Fibroblast of skin of abdomen (primary cell): ENCODE measurements at places on chromosomes 6 and 20.

- DNase-seq, result no peak
These were observed 37.4 kb downstream of the PLCG1 start for GRCh38 chr20:41174782-41175181.

- no peak for DNase-seq
These were observed 6.0 kb upstream of the IER3 start for GRCh38 chr6:30750379-30750668.

GRCh38 chr6:166721576-166721975 is 94.5 kb upstream of the RPS6KA2 start:
- no peak for DNase-seq

GRCh38 chr6:159915397-159915796 is 24.6 kb downstream of the MAS1 start:
- no peak for DNase-seq

DNA sequence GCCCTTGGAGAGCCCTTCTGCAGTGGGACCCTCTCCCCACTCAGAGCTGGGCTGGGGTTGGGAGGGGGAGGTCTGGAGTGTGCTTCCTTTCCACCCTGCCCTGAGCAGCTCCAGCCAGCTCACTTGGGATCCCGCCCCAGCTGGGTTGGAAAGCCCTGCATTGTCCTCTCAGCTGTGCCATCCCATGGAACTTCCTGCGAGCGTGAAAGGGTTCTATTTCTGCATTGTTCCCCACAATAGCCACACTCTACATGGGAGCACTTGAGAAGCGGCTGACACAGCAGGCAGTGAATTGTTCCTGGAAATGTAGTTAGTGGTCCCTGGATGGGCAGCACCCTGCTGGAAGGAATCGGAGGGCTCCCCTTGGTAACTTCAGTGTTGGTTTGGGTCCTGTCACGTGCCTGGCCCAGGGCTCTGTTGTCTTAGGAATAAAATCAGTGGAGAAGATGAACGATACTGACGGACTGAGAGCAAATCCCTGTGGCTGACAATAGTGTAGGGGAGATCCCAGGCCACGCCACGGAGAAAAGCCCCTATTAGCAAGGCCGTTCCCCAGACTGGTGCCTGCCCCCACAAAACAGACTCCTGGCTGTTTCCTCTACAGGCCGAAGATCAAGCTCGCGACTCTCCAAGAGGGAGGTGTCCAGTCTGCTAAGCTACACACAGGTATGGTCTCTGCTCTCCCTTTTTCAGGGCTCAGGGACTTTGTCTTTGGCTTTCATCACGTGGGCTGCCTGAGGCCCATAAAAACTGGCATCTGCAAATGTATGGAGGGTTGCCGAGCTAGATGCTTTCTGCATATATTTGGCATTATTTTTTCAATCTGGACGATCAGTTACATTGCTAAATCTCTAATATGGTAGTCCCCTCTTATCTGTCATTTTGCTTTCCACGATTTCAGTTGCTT is 18.8 kb downstream of the DNMT3B start:
- no peak for DNase-seq

GRCh38 chr20:48076247-48076646 is 291.0 kb upstream of the SULF2 start:
- no peak for DNase-seq

DNA sequence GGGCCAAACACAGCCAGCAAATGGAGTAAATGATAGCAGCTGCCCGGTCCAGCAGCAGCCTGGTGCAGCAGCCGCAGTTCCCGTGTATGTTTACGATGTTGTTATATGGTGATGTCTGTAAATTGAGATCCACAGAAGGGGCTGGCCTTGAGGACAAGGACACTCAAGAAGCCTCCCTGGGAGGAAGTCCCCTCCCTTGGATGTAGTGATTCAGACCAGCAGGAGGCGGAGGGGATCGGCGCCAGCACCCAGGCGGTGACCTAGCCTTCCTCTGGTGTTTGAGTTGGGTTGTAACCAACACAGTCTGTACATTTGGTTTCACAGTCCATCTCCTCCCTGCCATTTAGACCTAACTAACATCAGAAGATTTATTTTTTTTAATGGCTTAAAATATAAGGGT is 187.8 kb downstream of the SYNDIG1 start:
- no peak for DNase-seq

DNA sequence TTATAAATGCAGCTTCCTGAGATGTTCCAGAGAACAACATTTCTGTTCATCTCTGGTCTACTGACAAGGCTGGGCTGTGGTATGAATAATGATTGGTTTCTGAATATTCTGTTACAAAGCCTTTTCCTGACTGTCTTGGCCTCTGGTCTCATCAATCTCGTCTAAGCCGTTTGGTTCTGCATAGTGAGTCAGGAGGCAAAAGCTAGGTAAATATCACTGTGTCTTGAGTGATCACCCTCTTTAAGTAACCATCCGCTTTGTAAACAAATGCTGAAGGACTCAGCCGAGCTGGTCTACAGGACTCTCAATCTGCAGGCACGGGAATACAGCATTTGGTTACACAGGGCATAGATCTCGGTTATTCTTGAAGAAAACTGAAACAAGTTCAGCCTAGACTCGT is 511.9 kb downstream of the KIF16B start:
- no peak for DNase-seq

GRCh38 chr6:90136176-90136575 is 160.5 kb downstream of the BACH2 start:
- no peak for DNase-seq

DNA sequence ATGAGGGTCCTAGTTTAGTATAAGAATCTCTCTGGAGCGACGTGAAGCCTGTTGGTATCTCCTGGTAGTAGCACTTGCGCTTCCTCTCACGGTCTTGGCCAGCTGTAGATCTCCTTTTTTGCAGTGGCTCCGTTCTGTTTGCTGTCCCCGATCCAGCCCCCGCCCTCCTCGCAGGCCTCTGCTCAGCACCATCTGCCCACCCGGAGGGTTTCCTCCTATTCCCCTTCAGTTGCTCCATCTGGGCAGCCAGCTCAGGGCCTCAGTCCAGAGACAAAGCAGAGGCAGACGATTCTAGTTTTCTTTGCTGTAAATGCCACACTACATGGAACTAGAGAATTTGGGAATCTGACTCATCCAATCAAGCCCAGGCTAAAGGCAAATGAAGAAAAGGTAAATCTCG is 126.6 kb downstream of the TIAM2 start:
- DNase-seq, result peak; percentile 21

GRCh38 chr6:25449774-25450173 is 170.6 kb downstream of the CARMIL1 start:
- DNase-seq, result no peak

GRCh38 chr6:137944793-137945498 is 77.9 kb downstream of the TNFAIP3 start:
- peak; percentile 44 for DNase-seq

GRCh38 chr6:24448828-24449525 is 40.4 kb downstream of the GPLD1 start:
- DNase-seq, result no peak

GRCh38 chr6:2827142-2827541 is 14.5 kb downstream of the SERPINB1 start:
- DNase-seq, result no peak

- DNase-seq, result no peak
These were observed 296.8 kb upstream of the RSPO3 start for GRCh38 chr6:126821706-126822105.
